ENCODE measurements at places on chromosomes 16 and 17.

- DNase-seq, result no peak
- H3K27ac ChIP-seq, result no peak overlapping the region
- peaks cover 5% of the 10 kb centered on the region for H3K27me3 ChIP-seq
- no peak overlapping the region for H3K4me3 ChIP-seq
Observed at GRCh38 chr16:85257483-85257882, 145.2 kb upstream of the CIBAR2 start.

GRCh38 chr17:28398280-28398981, 7.6 kb downstream of the SLC46A1 start:
- no peaks in the 10 kb centered on the region for H3K27me3 ChIP-seq
- H3K27ac ChIP-seq, result no peak overlapping the region
- H3K36me3 ChIP-seq, result peaks cover 1% of the 10 kb centered on the region
- no peaks in the 10 kb centered on the region for H3K4me1 ChIP-seq
- H3K4me3 ChIP-seq, result no peak overlapping the region

DNA sequence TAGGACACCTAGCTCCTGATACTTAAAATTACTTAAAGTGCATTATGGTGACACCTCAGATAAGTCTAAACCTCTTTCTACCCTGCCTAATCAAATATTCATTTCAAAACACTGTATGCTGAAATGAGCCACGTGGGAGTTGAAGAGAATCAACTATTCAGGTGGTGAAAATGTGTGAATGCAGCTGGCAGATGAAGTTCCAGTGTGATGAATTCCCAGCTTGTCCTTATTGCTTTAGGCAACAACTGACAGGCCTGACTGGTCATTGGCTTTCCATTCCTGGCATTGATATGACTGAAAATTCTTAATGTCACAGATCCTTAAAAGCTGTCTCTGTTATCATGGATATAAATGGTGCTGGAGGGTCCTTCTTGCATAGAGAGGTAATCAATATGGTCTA, 301.9 kb upstream of the TBX2 start:
- H3K4me3 ChIP-seq, result no peak overlapping the region
- no peak overlapping the region for H3K27ac ChIP-seq
- no peak for DNase-seq
- no peaks in the 10 kb centered on the region for H3K27me3 ChIP-seq

- no peak overlapping the region for H3K4me3 ChIP-seq
- no peak overlapping the region for H3K27ac ChIP-seq
- no peaks in the 10 kb centered on the region for H3K4me1 ChIP-seq
- H3K36me3 ChIP-seq, result no peaks in the 10 kb centered on the region
- H3K27me3 ChIP-seq, result no peaks in the 10 kb centered on the region
Observed at GRCh38 chr16:10428433-10429168, 42.7 kb downstream of the ATF7IP2 start.

GRCh38 chr17:900336-900934, 79.1 kb downstream of the NXN start:
- no peak for DNase-seq
- H3K4me1 ChIP-seq, result no peaks in the 10 kb centered on the region
- H3K36me3 ChIP-seq, result no peaks in the 10 kb centered on the region
- no peak overlapping the region for H3K4me3 ChIP-seq
- no peaks in the 10 kb centered on the region for H3K27me3 ChIP-seq

- H3K36me3 ChIP-seq, result no peaks in the 10 kb centered on the region
- H3K27me3 ChIP-seq, result no peaks in the 10 kb centered on the region
- H3K4me3 ChIP-seq, result no peak overlapping the region
- no peak for DNase-seq
- peaks cover 18% of the 10 kb centered on the region for H3K4me1 ChIP-seq
Observed at GRCh38 chr17:28810437-28810836, 32.2 kb downstream of the FAM222B start.

DNA sequence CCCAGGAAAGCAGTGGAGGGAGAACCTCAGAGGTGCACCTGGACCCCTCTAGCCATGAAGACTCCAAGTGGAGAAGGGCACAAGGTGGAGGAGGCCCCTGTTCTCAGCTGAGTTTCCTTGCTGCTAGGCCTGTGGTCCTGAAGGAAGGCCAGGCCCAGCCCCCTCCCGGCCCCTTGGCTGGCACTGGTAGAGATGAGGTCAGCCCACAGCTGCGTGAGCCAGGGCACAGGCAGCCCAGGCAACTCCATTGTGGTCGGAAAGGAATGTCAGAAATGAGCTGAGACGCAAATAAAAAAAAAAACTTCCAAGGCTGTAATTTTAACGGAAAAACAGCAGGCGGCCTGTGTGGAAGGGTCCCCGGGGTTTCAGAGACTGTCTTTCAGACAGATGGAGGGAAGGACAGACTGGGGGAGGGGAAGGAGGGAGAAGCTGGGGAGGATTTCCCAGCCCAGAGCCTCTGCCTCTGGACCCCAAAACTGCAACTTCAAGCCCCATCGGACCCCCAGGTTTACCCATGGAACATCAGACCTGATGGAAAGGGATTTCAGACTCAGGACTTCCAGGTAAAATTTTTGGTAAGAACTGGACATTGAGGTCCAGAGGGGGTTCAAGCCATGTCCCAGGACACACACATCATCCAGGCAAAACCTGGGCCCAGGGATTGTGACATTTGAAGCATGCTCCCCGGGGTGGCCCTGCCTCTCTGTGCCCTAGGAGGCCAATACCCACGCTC, 25.6 kb upstream of the MRPS23 start:
- peaks cover 1% of the 10 kb centered on the region for H3K27me3 ChIP-seq
- peaks cover 8% of the 10 kb centered on the region for H3K4me1 ChIP-seq
- H3K27ac ChIP-seq, result no peak overlapping the region
- no peaks in the 10 kb centered on the region for H3K36me3 ChIP-seq
- H3K4me3 ChIP-seq, result no peak overlapping the region

DNA sequence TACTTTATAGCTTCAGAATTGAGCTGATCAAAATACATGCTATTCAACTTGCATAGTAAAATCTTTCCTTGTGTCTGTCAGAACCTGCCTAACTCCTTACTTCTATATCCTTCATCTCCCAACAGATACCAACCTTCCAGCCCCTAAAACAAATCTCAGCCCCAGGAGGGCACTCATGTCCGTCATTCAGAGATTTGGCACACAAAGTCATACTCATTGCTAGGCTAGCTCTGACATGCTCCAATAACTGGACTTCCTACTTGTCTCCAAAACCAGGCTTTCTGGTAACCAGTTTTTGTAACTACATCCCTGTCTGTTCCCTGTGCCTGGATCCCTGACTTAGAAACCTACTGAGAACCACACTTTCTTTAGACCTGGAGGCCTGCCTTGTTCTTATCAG, 37.5 kb upstream of the DHX40 start:
- no peak overlapping the region for H3K4me3 ChIP-seq
- H3K4me1 ChIP-seq, result no peaks in the 10 kb centered on the region
- no peak for DNase-seq

- H3K4me1 ChIP-seq, result no peaks in the 10 kb centered on the region
- H3K36me3 ChIP-seq, result no peaks in the 10 kb centered on the region
- H3K27me3 ChIP-seq, result no peaks in the 10 kb centered on the region
- no peak for DNase-seq
- H3K4me3 ChIP-seq, result no peak overlapping the region
Observed at GRCh38 chr16:71493213-71493612, 4.1 kb upstream of the ZNF19 start.

GRCh38 chr16:66324815-66325515, 41.5 kb upstream of the CDH5 start:
- H3K27ac ChIP-seq, result no peak overlapping the region
- H3K4me1 ChIP-seq, result no peaks in the 10 kb centered on the region
- no peaks in the 10 kb centered on the region for H3K27me3 ChIP-seq

DNA sequence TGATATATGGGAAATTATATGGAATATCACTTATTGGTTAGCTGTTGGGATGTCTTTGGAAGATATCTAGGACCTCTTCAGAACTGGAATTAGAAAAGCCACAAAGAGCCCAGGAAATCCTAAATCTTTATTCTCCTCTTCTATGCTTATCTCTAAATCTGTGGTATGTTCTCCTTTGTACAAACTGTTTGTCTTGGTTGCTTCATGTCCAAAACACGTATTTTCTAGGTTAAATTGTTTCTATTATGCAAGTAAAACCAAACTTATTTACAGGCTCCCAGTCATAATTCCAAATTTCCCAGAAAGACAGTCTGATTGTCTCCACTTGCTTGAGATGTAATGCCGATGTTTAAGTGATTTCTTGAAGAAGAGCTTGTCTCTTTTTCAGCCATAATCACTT, 650.9 kb downstream of the CDH11 start:
- no peak overlapping the region for H3K27ac ChIP-seq
- H3K27me3 ChIP-seq, result no peaks in the 10 kb centered on the region
- no peak overlapping the region for H3K4me3 ChIP-seq
- no peaks in the 10 kb centered on the region for H3K36me3 ChIP-seq
- DNase-seq, result no peak

DNA sequence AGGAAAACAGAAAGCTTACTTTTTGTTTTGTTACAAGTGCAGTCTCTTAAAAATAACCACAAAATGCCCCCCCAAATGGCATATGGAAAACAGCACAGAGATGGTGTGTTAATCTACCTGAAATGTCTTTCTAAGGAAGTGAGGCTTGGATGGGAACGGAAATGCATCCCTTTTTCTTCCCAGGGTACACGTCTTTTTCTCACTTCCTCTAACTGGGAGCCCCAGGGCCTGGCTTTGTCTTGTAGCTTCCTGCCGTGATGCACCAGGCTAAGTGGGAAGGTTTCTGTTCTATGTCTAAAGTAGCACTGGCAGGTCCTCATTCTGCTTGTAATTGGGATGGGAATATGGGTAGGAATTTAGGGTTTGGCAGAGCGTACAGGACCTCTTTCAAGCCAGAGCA, 52.5 kb upstream of the CACNG3 start:
- H3K36me3 ChIP-seq, result peaks cover 38% of the 10 kb centered on the region
- no peaks in the 10 kb centered on the region for H3K27me3 ChIP-seq
- peak; percentile 19 for DNase-seq
- no peak overlapping the region for H3K4me3 ChIP-seq
- H3K27ac ChIP-seq, result peak overlapping the region; percentile 43

- H3K36me3 ChIP-seq, result no peaks in the 10 kb centered on the region
- H3K27me3 ChIP-seq, result no peaks in the 10 kb centered on the region
- H3K4me1 ChIP-seq, result peaks cover 20% of the 10 kb centered on the region
- no peak overlapping the region for H3K4me3 ChIP-seq
Observed at GRCh38 chr17:47952171-47953021, 5.3 kb downstream of the PRR15L start.

DNA sequence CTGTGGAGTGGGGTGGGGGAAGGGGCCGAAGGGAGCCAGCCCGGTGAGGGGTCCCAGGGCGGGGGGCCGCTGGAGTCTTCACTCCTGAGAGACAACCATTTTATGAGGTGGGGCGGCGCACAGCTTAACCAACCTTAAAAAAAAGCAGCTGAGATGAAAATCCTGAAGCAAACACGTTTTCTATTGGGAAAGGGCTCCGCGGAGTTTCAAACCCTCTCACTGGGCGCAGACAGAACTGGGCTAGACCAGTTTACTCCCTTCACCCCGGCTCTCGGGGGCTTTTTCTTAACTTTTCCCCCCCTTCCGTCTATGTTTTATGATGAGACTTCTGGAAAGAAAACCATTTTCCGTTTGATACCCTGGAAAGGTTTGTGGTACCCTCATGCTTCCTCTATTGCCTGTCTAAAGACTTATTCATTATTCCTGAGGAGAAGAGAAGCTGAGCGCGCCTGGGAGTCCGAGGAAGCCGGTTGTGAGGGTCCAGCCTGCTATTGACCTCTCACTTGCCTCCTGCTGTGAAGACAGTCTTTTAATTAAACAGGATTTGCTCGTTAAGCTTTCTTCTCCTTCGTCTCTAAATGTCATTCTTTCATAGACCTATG, 482 bp upstream of the SSH2 start:
- H3K4me1 ChIP-seq, result peaks cover 4% of the 10 kb centered on the region
- H3K27me3 ChIP-seq, result no peaks in the 10 kb centered on the region
- H3K36me3 ChIP-seq, result no peaks in the 10 kb centered on the region
- DNase-seq, result no peak
- H3K27ac ChIP-seq, result peak overlapping the region; percentile 92
- H3K4me3 ChIP-seq, result peak overlapping the region; percentile 96

- no peak for DNase-seq
- no peaks in the 10 kb centered on the region for H3K27me3 ChIP-seq
- H3K36me3 ChIP-seq, result no peaks in the 10 kb centered on the region
- H3K27ac ChIP-seq, result no peak overlapping the region
- no peaks in the 10 kb centered on the region for H3K4me1 ChIP-seq
Observed at GRCh38 chr16:5874899-5875298, 777.3 kb upstream of the EEF2KMT start.

GRCh38 chr17:56992364-56992763, 14.4 kb downstream of the SCPEP1 start:
- peaks cover 3% of the 10 kb centered on the region for H3K4me1 ChIP-seq
- peaks cover 2% of the 10 kb centered on the region for H3K36me3 ChIP-seq
- no peak overlapping the region for H3K27ac ChIP-seq
- no peaks in the 10 kb centered on the region for H3K27me3 ChIP-seq

DNA sequence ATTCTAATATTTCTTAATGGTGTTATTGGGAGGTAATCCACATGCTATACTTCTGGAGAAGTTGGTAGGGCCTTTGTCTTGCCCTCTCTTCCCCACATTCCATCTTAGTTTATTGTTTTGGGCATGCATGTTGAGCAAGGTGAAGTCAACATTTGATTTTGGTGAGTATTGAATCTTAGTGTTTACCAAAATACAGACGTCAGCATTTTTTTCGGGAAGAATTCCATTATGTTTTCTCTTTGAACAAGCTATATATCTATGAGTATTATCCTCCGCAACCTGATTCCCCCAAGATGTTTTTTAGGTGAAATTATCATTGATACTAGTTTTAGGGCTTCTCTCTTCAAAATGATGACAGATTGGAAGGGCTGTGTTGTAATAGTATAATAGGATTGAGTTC, 47.4 kb upstream of the SHISA9 start:
- no peak overlapping the region for H3K4me3 ChIP-seq
- H3K27me3 ChIP-seq, result no peaks in the 10 kb centered on the region
- no peak for DNase-seq
- no peak overlapping the region for H3K27ac ChIP-seq

GRCh38 chr17:13462146-13462545, 139.6 kb downstream of the HS3ST3A1 start:
- H3K27me3 ChIP-seq, result no peaks in the 10 kb centered on the region
- H3K36me3 ChIP-seq, result no peaks in the 10 kb centered on the region
- H3K4me3 ChIP-seq, result no peak overlapping the region
- no peaks in the 10 kb centered on the region for H3K4me1 ChIP-seq
- no peak for DNase-seq

- no peaks in the 10 kb centered on the region for H3K27me3 ChIP-seq
- H3K27ac ChIP-seq, result no peak overlapping the region
- H3K36me3 ChIP-seq, result peaks cover 6% of the 10 kb centered on the region
- no peaks in the 10 kb centered on the region for H3K4me1 ChIP-seq
Observed at GRCh38 chr16:4261557-4262172, 11.2 kb downstream of the TFAP4 start.

DNA sequence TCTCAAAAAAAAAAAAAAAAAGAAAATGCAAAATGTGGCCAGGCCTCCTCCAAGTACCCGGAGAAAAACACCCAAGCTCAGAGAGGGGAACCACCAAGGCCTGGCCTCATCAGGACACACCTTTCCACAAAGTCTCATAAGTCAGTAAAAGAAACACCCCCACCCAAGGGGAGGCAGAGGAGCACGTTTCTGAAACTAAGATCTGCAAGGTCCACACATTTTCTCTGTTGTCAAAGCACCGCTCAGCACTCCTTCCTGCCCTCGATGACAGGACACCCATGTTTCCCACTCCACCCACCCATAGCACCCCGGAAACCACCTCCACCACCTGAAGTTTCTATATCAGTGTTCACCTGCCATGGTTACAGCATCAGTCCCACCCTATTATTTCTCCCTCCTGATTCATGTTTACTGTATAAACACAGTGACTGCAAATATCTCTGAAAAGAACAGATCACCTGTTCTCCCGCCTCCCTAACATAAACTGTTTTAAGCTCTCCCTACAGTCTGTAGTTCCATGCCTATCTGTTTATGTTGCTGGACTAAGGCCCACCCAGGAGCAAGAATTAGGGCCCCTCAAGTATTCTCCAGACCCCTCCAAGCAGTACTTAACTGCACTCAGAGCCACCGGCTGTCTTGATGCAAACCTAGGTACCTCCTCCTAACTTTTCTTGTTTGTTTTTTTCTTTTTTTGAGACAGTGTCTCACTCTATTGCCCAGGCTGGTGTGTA, 2.0 kb downstream of the CORO7 start:
- H3K27me3 ChIP-seq, result no peaks in the 10 kb centered on the region
- H3K36me3 ChIP-seq, result peaks cover 12% of the 10 kb centered on the region
- H3K4me1 ChIP-seq, result peaks cover 20% of the 10 kb centered on the region

Data from GM12878 (cell line).